ENCODE measurements at places on chromosomes 2 and 18. TPM values are rescaled to one million over a fixed set of nuclear protein-coding genes. Genes with fewer than 3 reads are reported as not detected.

GRCh38 chr18:5417342-5417741 is 121.8 kb upstream of the ZBTB14 start:
- DNase-seq: no peak

DNA sequence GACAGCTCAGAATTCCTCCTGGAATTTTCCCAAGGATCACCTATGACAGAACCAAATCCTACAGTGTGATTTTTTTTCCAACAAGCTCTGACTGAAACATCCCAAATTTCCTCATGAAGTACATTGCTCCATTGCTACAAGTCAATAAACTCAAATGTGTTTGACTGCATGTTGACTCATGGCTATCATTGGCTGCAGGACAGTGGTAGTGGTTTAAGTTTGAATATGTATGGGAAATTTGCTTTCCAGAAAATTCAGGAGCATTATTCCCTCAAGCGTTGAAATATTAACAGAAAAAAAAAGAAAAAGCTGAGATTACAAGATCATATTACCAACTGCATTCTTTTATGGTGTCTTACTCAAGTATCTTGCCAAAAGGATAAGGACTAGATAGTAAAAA is 402.8 kb upstream of the DSEL start:
- no peak for DNase-seq

NETO1 gene
- polyA plus RNA-seq: 13.0 TPM

DNA sequence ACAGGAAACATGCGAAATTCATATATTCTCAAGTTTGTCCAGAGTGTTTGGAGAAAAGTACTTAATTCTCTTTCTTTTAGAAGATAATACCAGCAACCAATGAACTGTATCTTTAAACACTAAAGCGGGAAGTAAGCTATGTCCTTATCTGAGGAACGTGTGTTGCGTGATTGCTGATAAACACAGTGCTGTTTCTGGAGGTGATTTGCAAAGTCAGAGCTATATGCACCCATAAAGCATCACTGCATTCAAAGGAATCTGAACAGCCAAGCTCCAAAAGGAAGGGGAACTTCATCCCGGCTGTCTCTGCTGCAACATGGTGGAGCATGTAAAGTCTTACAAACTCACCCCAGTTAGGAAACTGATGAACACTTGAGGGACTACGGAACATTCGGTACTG is 271.7 kb upstream of the FN1 start:
- DNase-seq: no peak

DNA sequence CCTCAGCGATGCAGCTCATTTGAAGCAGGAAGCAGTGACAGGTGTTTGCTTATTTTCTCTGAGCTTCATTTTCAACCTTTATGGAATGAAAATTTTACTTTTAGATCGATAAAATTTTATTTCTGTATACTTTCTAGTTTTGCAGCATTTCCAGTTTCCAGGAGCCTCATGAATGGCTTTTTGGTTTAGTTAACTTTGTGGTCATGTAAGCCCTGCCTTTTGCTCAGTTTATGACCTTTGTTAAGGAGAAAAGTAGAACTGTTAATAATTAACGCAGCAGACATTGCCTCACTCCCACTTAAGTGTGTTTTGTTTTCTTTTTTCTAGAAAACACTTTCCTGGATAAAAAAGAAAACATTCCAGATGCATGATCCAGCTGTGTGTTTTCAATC is 4.4 kb upstream of the FARP2 start:
- DNase-seq: no peak

RAB6D gene
- 0.37 TPM for polyA plus RNA-seq

STPG4 gene
- polyA plus RNA-seq: not detected

GRCh38 chr2:105753380-105753779 is 8.7 kb downstream of the NCK2 start:
- DNase-seq: no peak

- DNase-seq: no peak
Observed at GRCh38 chr2:4404363-4404762, 701.0 kb downstream of the DCDC2C start.

GRCh38 chr18:49031511-49032188 is 80.9 kb upstream of the SMAD7 start:
- DNase-seq: no peak

CYTIP gene
- polyA plus RNA-seq: not detected

DNA sequence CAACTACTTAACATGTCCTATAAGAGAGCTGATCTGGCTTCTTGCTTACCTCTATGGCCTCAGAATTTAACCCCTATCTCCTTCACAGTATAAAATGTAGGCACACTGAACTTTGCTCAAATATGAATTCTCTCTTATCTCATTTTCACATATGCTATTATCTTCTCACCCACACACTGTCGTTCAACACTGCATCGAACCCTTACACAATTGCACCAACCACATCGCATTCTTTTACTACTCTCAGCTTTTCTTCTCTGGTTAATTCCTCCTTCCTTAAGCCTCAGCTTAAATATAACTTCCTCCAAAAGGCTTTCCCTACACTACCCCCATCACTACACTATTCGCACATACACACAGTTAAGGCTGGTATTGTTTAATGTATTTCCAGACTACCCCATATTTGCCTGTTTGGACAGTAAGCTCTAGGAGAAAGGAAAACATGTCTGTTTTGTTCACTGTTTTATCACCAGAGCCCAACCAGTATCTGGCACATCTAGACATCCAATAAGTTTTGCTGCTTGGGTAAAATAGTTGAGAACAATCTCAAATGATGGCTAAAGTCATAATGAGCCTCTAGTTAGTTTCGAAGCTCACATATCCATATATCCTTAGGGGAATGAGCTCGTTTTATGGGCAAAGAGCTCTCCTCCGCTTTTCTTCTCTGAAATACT is 47.7 kb downstream of the HIBCH start:
- DNase-seq: no peak

HNMT gene
- polyA plus RNA-seq: 3.3 TPM

- DNase-seq: no peak
Observed at GRCh38 chr2:10810202-10811161, 2.1 kb downstream of the PDIA6 start.

GPR148 gene
- 0.16 TPM for polyA plus RNA-seq

KCMF1 gene
- 39.4 TPM for polyA plus RNA-seq

DNA sequence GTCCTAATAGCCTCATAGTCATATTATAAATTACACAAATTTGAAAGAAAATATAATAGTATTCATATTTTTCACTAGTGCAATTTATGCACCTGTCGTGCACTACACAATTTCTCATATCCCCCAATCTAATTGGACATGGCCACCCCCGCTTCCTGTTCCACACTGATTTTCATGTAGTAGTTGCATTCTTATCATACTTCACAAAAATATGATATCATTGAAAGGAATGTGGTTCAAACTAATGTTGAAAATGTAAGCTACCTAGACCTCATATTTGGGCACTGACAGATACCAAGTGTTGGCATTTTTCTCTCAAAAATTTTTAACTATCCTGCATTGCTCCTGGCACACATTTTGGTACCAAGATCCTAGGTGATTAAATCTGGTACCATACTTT is 985.5 kb upstream of the POU3F3 start:
- DNase-seq: no peak

- DNase-seq: no peak
Observed at GRCh38 chr2:180225118-180225517, 218.0 kb upstream of the CWC22 start.

GRCh38 chr2:169661265-169661664 is 32.9 kb downstream of the CFAP210 start:
- no peak for DNase-seq

PPP1R1C gene
- polyA plus RNA-seq: 18.8 TPM

SCG2 gene
- 0.18 TPM for polyA plus RNA-seq

- no peak for DNase-seq
Observed at GRCh38 chr18:72089432-72089831, 454.7 kb downstream of the CBLN2 start.

- DNase-seq: no peak
Observed at GRCh38 chr2:49753344-49753985, 599.1 kb upstream of the FSHR start.

CSRNP3 gene
- 7.2 TPM for polyA plus RNA-seq

DNA sequence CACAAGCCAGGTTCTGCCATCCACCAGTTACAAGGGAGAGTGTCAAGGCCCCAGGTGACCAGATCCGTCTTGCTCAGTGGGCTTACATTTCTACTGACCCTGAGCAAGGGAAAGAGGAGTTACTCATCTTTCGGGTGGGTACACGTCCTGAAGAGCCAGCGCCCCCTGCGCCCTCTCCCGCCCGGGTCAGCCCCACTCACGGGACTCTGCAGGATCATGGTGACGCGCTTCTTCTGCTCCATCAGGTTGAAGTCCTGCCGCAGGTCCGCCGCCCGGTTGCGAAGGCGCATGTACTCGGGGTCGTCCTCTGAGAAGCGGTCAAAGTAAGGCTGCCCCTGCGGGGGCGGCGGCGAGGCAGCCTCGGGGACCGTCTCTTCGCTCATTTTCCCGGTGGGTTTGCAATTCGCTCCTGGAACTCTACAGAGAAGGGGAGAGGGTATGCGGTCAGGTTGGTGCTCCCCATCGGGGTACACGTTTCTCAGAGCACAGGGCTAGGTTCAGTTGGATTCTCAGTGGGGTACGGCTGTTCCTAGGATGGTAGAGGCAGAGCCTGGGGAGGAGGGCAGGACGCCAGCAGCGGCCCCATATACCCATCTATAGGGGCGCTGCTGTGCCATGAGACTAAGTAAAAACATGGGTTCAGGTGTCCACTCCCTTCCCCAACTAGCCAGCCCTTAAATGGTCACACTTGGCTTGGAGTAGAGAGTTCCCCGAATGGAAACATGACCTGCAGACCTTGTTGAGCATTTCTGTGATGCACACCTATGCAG is 61.8 kb downstream of the ADD2 start:
- no peak for DNase-seq

- DNase-seq: peak; percentile 59
Observed at GRCh38 chr2:113755835-113756354, 547 bp downstream of the SLC35F5 start.

GLB1L gene
- polyA plus RNA-seq: 1.7 TPM

GRCh38 chr2:162017233-162017632 is 56.8 kb downstream of the DPP4 start:
- DNase-seq: no peak

PRKAG3 gene
- not detected for polyA plus RNA-seq

- DNase-seq: no peak
Observed at GRCh38 chr2:232997749-232998665, 15.0 kb downstream of the NGEF start.

- no peak for DNase-seq
Observed at GRCh38 chr18:28804512-28805202, 627.7 kb upstream of the CDH2 start.

- DNase-seq: no peak
Observed at GRCh38 chr2:28274911-28275685, 117.6 kb upstream of the FOSL2 start.

DNA sequence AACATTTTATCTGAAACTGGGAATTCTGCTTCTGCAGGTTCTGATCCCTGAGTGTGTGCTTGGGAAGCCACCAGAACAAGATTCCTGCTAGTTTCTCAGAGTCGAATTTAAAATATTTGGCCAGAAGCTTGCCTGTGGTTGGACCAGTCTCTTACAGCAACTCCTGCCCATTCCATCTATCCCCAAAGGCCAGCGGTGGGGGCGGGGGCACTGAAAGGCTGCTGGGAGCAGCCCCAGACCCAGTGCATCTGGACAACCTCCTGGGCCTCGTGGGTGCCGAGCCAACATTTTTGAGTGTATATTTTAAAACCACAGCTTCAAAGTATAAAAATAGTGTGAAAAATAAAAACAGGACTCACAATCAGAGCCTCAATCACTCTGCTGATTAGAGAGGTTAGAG is 38.6 kb upstream of the ZFP36L2 start:
- DNase-seq: no peak

CPS1 gene
- 4.9 TPM for polyA plus RNA-seq

DNA sequence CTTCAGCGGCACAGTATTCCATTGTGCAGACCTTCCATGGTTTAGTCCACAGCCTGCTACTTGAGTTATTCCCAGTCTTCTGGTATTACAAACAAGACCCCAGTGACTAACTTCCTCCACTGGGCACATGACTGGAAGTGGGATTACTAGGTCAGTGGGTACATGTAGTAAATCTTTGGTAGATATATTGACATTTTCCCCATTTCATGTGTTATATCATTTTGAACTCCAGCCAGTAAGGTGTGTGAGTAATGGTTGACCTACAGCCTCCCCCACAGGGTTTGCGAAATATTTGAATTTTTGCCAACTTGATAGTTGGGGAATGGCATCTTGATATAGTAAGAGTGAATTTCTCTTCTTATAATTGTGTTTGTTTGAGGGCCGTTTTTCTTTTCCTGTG is 58.8 kb downstream of the RNF144A start:
- no peak for DNase-seq

CD8B2 gene
- polyA plus RNA-seq: not detected

- DNase-seq: no peak
Observed at GRCh38 chr18:29154196-29154757, 977.3 kb upstream of the CDH2 start.

DNA sequence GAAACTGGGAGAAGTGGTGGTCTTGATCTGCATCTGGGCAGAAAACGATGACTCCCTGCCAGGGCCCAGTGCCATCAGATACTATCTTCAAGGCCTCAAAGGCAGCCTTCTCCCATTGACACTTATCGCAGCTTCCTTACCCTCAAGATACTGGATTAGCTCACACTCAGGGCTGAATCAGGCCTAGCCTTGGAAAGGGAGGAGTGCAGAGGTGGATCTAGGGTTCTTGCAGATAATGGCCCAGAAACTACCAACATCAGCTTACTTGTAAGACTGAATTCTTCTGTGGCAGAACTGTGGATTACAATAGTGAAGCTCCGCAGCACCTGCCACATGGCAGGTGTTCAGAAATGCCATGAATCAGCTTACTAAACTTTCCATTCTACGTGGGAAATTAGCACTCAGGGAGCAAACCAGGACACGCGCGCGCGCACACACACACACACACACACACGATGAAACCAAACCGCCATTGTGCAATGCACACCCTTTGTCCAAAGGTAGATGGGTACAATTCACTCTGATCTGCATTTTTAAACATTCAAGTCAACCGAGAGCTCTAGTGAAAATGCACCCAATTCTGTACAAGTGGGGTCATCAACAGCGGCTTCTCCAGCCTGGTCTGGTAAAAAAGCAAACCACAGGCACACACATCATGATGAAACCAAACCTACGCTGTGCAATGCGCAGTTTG is 26.3 kb upstream of the TMEM182 start:
- peak; percentile 11 for DNase-seq

GRCh38 chr2:215931256-215931903 is 82.0 kb downstream of the MREG start:
- DNase-seq: peak; percentile 89

DNA sequence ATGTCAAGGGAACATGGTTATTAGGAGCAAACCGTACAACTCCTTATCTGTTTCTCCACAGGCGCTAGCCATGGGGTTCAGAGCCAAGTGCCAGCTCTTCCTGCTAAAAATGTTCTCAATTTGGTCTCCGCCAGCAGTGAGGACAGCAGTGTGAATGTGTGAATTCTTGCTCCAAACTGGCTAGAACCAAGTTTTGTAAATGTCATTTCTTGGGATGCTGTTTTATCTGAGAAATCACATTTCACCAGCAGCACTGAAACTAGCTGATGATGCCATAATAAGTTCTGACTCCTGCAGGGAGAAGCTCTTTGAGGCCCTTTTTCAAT is 140.6 kb upstream of the LGALSL start:
- no peak for DNase-seq
